ENCODE measurements at places on chromosomes 3 and 15.
A peak's percentile ranks its signal among the peaks of the same experiment; 100 is the strongest.

GRCh38 chr15:52143873-52144272 lies 31.3 kb upstream of the BCL2L10 start:
- peak; percentile 69 for DNase-seq

GRCh38 chr3:159237226-159237625 lies 435.4 kb downstream of the MFSD1 start:
- DNase-seq: no peak

GRCh38 chr3:184592371-184593219 lies 31.0 kb downstream of the EPHB3 start:
- DNase-seq: no peak

GRCh38 chr15:80706161-80706560 lies 11.1 kb downstream of the ABHD17C start:
- DNase-seq: no peak

DNA sequence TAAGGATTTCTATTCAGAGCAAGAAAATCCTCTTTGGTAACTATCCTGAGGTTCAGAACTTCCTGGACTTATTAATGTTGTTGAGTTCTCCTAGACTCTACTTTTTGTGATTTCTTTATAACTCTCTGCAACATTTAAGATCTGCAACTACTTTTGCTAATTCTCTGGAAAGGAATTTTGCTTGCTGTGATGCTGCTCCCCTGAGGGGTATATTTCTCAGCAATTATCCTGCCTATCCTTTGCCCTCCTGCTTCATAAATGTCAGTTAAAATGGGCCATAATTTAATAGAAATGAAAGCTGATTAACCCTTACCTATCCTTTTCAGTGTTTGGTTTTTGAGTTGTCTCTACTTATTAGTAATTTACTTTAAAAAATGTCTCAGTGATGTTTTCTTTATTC lies 377.3 kb upstream of the LRRC3B start:
- DNase-seq: no peak

- DNase-seq: peak; percentile 16
These were observed 3.1 kb downstream of the OXSR1 start for GRCh38 chr3:38168151-38169026.

GRCh38 chr3:43113671-43114070 lies 7.8 kb upstream of the POMGNT2 start:
- no peak for DNase-seq

DNA sequence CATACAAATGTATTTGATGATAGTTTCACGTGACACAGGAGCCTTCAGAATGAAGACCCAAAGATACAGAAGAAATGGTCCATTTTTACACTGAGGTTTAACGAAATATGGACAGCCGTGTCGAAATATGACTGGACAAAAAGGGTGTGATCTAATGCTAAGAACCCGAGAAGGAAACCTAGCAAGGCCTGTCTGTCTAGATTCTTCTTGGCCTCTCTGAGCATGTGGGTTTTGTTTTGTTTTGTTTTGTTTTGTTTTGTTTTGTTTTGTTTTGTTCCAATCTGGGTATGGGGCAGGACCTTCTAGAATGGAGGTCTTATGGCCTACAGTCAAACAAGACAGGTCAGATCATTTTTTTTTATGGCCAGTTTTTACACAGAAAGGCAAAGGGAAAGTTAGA lies 242.7 kb upstream of the STT3B start:
- no peak for DNase-seq

DNA sequence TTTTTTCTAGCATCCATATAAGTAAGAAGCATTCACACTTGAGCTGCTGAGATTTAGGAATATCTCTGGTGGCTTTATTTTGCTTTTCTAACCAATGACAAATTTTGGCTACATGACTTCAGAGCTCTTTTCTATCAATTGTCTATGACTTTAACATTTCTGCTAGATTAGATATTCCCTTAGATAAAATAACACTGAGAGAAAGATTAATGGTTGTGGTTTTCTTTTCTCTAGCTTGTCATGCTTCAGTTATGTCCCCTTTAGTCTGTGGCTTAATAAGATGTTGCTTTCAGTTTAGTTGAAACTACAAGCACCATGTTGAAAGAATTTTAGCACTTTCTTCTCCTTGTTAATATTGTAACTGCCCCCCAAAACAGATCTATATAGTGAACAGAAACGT lies 665.6 kb upstream of the CCDC54 start:
- DNase-seq: peak; percentile 76

- no peak for DNase-seq
These were observed 69.3 kb upstream of the ST8SIA2 start for GRCh38 chr15:92324101-92324963.

DNA sequence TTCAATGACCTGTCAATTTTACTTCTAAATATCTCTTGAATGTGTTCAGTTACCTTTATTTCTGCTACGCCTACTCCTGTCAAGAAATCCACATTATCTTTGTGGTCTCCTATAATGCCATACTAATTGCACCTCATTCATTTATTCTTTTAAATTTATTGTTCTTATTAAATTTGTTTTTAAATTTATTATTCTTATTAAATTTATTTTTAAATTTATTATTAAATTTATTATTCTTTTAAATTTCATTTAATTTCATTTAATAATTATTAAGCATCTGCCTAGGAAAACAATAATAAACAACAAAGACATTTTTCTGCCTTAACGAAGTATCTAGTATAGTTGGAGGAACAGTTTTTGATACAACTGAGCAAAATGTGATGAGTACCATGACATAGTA lies 211.7 kb downstream of the ZPLD1 start:
- no peak for DNase-seq

- no peak for DNase-seq
These were observed 10.9 kb downstream of the STRIT1 start for GRCh38 chr3:155282385-155283091.

DNA sequence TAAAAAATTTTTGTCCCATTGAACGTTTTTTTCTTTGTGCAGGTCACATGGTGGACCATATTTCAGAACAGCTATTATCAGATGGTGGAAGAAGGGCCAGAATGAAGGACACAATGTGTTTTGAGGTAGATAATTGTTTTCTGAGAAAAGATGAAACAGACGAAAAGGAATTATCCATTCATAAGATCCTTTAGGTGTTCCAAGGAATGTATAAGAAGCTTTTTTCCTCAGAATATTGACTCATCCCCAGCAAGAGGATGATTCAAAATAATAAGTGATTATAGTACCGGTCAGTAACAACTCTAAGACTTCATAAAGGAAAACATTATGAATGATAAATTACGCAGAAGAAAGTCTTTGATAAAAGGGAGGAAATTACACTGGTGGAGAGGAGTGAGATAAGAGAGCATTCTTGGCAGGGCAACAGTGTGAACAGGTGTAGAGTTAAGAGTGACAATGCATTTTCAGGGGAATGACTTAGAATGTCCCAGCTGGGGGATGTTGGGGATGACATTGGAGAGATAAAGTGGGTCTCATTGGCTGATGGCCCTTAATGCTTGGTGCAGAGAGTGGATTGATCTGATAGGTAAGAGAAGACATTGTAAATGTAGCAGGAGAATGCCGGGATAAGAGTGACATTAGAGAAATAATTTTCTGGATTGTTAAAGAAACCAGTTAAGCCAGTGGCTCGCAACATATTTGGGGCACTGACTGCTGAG lies 27.0 kb upstream of the AQP9 start:
- DNase-seq: no peak

DNA sequence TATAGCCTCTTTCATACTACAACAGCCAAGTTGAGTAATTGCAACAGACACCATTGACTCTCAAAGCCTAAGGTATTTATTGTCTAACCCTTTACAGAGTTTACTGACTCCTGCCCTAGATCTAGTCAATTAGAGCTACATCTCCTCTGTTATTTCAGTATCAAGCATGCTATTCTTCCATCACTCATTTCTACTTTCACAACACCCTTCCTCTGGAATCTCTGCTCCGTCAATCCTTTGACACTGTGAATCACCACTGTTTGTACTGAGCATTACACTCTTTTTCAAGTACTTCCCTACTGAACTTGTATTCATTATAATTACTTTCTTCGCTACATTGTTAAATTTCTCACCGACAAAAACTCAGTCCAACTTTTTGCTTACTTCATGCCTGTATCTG lies 121.8 kb downstream of the ZNF609 start:
- no peak for DNase-seq

- DNase-seq: no peak
These were observed 141.9 kb upstream of the SMAD3 start for GRCh38 chr15:66923438-66923881.

DNA sequence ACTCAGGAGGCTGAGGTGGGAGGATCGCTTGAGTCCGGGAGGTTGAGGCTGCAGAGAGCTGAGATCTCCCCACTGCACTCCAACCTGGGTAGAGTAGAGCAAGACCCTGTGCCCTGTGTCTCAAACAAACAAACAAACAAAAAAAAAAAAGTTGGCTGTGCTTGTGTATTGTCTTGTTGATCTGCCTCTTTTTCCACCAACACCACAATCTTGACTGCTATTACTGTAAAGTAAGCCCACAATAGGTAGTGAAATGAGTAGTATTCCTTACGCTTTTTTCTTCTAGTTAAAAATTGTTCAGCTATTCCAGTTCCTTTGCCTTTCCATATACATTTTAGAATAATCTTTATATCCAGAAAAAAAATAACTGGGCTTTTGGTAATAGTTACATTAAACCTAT lies 35.5 kb downstream of the PTH1R start:
- no peak for DNase-seq

DNA sequence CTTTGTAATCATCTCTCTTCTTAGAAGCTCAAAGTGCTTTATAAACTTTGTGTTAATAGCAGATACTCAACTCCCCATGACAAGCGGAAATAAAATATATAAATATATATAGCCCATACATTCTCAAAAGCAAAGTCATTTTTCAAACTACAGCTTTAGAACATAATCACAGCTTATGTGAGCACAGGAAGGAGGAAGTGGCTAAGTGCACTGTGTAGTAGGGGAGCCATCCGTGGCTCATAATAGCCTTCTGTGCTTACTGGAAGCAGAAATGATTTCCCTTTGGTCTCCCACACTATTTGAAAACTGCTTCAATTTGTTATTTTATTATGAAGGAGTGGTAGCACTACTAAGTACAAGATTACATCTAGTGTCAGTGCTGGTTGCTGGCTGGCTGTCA lies 151.4 kb upstream of the ARL6 start:
- no peak for DNase-seq

GRCh38 chr15:65110676-65111292 lies 4.2 kb downstream of the UBAP1L start:
- no peak for DNase-seq

GRCh38 chr15:31228980-31229826 lies 97.4 kb upstream of the KLF13 start:
- DNase-seq: no peak

DNA sequence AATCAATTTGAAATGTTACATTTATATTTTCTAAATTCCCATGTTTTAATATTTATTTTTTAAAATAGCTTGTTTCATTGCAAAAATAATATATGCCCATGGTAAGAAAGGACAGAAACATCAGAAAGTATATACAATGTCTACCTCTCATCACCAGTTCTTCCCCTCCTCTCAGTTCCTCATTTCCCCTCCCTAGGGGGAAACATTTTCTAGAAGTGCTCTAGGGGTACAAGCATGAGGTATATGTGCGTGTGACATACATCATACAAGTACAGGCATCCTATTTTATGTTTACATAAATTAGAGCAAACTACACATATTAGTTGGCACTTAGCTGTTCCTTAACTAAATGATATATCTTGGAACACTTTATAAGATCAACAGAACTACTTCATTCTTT lies 189.3 kb upstream of the VEPH1 start:
- no peak for DNase-seq

DNA sequence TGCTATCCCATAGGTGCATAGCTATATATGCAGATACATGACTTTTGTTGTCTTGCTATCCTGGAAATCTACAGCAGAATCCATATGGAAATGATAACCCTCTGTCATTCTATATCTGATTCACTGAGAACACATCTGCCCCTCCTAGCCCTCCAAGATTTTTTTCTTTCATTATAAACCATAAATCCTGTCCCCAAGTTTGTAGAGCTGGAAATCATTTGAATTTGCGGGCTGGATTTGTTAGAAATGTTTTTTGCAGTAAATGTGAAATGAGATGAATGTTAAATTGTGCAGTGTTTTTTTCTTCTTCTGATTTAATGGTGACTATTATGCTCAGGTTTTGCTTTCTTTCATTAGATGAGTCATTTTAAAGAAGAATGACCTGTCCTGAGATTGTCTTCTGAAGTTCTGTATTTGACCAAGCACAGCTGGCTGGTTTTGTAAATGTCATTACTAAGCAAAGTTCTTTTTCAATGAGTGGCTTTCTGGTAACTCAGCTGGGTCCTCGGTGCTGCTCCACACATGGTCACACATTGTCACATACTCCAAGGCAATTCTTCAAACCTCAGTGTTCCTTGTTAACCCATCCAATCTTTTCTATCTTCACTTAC lies 25.3 kb upstream of the ABHD17C start:
- no peak for DNase-seq

DNA sequence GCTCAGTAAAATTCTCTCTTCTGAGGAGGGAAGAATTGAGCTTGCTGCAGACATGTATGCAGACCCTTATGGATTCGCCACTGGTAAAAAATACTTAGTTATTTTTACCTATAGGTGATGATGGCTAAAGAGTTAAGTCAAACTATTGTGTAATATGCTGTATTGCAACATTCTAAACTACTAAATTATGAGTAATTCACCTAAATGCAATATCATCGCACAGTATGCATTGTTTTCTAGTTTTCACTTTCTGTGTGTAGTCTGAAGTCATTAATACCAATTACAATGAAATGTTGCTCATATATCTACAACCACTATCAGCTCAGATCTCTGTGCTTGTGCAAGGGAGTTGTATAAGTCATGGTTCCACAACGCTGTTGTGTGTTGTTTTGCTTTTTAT lies 48.7 kb upstream of the ROBO2 start:
- DNase-seq: no peak
